ENCODE measurements at places on chromosomes 1 and 21.

DNA sequence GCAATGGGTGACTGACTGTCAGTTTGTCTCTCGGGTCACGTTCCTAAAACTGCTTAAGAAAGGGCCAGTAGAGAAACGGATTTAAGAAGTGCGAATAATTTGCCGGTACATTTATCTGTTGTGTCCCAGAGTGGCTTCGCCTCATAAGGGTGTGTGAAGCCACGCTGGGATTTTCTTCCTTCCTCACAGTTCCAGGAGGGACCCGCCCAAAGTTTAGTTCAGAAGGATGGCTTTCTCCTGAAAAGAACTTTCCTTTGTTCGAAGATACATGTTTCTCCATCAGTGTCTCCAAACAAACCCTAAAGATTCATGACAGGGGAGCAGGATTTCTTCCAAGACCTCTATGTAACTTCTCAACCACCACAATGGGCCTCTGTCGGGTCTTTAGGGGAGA lies 49.8 kb downstream of the ADAMTS1 start:
- DNase-seq = no peak

DNA sequence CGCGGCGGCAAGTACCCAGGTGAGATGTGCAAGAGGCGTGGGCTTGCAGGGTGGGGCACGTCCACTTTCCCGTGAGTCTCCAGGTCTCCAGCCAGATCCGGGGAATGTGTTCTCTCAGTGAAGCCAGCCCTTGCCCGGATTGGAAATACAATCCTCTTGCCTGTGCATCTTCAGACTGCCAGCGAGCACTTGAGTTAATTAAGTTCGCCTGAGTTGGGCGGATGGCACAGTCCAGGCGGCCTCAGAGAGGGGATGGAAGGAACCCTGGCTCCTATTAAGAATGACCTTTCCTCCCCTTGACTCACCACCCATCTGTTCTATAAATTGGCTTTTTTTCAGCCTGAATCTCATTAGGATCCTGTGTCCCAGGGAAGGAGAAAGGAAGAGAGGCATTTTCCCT lies 33.3 kb upstream of the CNTN2 start:
- DNase-seq = no peak

- no peak for DNase-seq
These were observed 2.6 kb upstream of the ABCB10 start for GRCh38 chr1:229561141-229561540.

- DNase-seq = no peak
These were observed 848.2 kb downstream of the USP25 start for GRCh38 chr21:16577975-16578374.

- DNase-seq = no peak
These were observed 1.2 kb upstream of the IFFO2 start for GRCh38 chr1:18957532-18958300.

DNA sequence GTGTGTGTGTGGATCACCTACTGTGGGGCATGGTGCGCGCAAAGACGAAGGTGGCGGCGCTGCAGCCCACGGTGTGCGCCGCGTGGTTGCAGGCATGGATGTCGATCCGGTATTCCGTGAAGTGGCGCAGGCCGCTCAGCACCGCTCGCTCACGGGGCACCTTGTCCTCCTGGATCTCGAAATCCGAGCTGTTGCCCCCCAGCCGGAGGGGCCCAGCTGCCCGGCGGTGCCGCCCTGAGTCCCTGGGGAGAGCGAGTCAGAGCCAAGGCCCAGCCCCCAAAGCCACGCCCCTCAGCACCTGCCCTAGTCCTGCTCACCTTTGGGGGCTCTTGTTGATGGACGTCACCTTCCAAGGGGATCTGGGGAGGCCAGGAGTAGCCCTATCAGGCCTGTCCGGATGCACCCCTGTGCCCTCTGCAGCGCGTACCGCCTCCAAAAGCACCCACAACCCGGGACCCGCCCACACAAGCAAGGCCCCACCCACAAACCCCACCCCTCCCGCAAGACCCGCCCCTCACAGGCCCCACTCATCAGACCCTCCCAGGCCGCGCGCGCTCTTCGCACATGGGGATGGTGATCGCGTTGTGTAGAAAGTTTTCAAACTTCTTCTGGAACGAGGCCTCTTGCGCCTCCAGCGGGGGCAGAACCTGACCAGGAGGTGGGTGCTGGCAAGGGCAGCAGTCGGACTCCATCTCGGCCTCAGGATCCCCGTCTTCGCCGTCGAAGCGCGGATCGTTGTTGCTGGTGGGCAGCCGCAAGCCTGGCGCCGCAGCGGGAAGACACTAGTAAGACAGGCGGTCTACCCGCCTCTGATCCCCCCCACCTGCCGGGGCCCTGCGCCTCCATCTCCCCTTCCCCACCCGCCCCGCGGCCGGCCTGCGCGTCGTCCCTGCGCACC lies 13.6 kb downstream of the INSRR start:
- DNase-seq = no peak

DNA sequence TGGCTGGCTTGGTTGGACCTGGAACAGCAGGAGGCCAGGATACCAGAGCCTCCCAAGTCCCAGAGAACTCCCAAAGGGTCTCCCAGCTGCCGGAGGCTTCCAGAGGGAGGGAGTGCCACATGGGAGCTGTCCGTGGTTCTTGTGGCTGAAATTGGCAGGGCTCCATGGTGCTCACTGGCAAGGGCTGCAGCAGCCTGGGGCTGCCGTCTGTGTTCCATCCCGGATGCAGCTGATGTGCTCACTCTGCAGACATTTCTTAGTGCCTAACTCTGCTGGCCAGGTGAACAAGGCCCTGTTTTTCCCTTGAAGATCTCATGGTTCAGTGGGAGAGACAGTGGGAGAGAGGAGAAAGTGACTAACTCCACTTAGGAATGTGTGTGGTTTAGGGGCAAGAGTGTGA lies 261.1 kb downstream of the CAMTA1 start:
- DNase-seq = peak; percentile 42

DNA sequence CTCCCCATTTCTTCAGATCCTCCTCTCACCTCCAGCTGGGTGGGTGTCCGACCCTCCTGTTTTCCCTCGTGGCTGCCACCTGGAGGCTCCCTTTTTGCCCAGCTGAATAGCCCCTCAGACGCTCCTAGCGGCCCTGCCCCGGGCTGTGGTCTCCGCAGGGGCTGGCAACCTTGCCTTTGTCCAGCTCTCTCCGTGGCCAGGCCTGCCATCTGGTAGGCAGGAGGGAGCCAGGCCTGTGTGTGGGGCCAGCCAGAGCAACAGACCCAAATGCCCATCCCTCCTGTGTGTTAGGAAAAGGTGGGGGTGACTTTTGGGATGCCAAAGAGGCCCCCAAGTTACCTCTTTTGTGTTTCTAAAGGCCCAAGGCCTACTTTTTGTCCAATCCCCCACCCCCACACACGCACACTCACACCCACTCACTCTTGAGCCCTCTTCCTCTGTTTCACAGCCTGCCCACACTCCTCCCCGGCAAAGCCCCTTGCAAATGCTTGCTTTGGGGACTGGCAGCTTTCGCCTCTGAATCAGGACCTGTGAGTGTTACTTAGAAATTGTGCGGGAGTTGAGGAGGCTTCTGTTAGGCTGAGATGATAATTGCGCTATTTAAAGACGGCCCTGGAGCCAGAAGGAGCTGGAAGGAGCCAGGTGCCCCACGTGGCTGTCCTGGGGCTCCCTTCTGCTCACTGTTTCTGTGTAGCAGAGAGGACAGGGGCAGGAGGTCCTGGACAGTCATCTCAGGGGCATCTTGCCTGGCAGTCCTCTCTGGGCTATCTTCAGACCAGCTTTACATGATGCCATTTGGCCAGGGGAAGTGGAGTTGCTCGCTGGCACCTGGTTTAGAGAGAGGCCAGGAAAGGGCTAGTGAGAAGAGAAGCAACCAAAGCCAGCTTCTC lies 9.1 kb downstream of the PPFIA4 start:
- no peak for DNase-seq

GRCh38 chr1:226401355-226402303 lies 6.3 kb downstream of the PARP1 start:
- DNase-seq = no peak

- no peak for DNase-seq
These were observed 127.9 kb upstream of the TMPRSS2 start for GRCh38 chr21:41635874-41636273.

GRCh38 chr1:216549796-216550195 lies 126.5 kb upstream of the USH2A start:
- no peak for DNase-seq
